ENCODE measurements at places on chromosomes 4 and X.

- no peak for DNase-seq
Observed at GRCh38 chr4:18049446-18049845, 27.9 kb upstream of the LCORL start.

DNA sequence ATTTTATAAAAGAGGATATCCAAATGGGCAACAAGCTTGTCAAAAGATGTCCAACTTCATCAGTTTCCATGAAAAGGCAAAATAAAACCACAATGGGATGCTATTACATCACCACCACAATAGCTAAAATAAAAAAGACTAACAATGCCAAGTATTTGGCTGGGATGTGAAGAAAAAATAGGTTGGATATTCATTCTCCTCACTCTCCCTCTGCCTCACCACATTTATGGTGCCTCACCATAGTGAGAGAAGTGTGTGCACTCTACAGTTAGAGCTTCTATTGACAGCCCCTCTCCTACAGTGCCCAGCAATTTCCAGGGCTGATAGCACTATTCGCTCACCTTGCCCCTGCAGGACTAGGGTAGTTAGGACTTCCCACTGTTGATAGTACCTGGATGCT lies 25.5 kb downstream of the VEGFC start:
- no peak for DNase-seq

DNA sequence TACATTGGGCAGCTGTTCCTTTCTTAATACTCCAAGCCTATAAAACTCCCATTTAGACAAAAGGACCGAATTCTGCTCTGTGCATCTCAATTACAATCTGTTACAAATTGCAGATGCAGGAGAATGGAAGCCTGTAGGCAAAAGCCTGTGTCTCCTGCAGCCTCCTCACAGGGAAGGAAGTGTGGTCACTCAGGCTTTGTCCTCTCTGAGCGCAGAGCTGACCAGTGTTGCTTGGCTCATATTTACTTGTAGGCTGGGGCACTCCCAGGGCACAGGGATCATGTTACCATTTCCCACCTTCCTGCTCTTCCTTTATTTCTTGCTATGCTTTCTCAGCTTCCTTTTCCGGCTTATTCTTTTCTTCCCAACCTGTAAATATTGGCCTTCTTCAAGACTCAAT lies 15.7 kb downstream of the SUPT20HL2 start:
- peak; percentile 45 for DNase-seq

GRCh38 chr4:7988437-7988836 lies 48.8 kb upstream of the AFAP1 start:
- DNase-seq: no peak

DNA sequence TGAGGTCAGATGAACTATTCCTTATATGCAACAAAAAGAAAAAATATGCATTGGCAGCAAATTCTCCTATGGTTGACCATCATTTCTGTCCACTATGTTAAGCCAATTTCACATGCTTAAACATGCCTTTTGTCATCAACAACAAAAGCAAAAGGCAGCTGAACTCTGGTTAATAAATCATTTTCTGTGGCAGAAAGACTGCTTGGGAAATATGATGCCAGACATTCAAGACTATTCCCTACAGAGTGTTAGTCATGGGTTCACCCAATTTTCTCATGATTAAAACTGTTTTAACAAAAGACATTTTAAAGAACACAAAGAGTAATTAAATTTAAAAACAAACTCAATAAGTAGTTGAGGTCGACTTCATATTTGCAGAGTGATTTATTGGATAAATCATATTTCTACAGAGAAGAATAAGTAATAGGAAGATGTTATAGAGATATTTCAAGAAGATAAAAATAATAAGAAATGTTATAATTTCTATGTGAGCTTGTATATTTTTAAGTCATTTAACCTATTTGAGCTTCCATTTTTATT lies 890.6 kb downstream of the STPG2 start:
- DNase-seq: no peak

DNA sequence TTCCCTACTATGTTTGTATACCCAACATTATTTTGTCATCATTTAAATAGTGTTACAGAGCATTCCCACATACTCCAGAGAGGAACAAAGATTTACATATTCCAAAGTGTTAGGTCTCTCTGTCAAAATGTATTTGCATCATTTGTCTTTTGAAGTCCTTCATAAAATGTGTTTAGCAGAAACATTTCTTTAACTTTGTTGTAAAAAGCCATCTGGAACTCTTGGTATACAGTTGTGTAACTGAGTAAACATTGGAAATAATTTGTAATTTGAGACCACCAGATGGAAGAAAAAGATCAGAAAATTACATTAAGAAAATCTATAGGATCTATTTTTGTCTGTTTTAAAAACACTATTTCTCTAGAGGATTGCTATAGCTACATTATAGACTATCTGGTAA lies 56.6 kb upstream of the ALB start:
- DNase-seq: no peak

GRCh38 chrX:136205882-136206380 lies 45.3 kb downstream of the MAP7D3 start:
- no peak for DNase-seq

- no peak for DNase-seq
Observed at GRCh38 chr4:106869551-106869950, 166.6 kb downstream of the DKK2 start.

- DNase-seq: no peak
Observed at GRCh38 chrX:34632384-34632783, 24.7 kb downstream of the TMEM47 start.

- no peak for DNase-seq
Observed at GRCh38 chr4:24475756-24476155, 108.6 kb downstream of the DHX15 start.
